ENCODE measurements at places on chromosomes 1 and 21. TPM values are rescaled to one million over a fixed set of nuclear protein-coding genes. Genes with fewer than 3 reads are reported as not detected.

The ETV3L gene
- total RNA-seq: not detected

The NRDC gene
- 69.2 TPM for total RNA-seq

The EPHX1 gene
- 233 TPM for total RNA-seq

The C1QTNF12 gene
- 1.5 TPM for total RNA-seq

The HENMT1 gene
- total RNA-seq: 3.8 TPM

The PPP1R8 gene
- 37.9 TPM for total RNA-seq

The LIN28A gene
- total RNA-seq: not detected
